ENCODE measurements at places on chromosomes 2 and 18.
A peak's percentile ranks its signal among the peaks of the same experiment; 100 is the strongest.

DNA sequence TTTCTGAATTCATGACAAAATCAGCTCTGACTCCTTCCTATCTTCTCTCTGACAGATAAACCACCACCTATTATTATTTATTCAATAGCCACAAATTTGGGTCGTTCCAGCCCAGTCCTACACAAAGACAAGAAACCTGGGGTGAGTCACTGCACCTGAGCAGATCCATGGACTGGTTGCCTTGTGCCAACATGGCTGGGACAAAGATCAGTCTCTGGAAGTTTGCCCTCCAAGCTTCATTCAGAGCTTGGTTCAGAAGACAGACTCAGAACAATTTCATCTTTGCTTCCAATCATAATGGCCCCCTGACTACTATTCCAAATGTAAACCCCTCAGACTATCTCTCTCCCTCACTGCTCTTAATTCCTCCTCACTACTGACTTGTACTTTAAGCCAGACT lies 9.6 kb upstream of the EXOC6B start:
- DNase-seq: no peak

DNA sequence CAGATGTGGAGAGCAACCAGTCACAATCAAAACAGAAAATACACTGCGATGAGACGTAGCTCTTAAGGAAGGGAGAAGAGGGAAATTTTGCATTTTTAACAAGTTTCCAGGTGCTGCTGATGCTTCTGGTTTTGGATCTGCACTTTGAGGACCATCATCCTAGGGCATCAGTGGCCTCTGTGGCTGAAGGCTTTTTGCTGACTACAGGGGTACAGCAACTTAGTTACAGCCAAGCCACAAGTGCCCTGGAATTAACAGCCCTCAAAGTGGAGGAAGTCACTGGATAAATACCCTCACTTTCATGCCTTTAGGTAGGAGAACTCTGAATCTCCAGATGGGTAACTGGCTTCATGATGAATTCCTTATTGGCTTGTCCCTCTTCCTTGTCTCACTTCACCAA lies 700.9 kb downstream of the TMEM182 start:
- no peak for DNase-seq

DNA sequence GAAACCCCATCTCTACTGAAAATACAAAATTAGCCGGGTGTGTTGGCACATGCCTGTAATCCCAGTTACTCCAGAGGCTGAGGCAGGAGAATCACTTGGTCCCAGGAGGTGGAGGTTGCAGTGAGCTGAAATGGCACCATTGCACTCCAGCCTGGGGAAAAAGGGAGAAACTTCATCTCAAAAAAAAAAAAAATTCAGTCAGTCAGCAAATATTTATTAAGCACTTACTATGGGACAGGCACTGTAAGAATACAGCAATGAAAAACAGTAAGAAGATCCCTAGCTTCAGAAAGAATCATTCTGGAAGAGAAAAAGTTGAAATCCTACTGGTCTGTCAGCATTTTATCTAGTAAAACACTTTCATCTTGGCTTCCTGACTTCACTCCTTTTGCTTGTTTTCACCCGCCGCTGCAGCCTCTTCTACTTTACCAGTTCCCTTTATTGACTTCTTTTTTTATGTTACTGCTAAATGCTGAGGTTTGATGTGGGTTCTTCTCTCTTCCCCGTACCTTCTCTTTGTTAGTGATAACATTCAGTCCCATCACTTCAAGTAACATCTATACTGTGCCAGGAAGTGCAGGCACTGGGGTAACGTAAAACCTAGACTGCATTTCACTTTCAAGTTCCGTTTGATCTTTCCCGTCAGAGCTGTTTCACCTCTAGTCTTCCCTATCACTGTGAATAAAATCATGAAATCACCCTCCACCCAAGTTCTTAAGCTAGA lies 10.8 kb upstream of the TAF4B start:
- no peak for DNase-seq

DNA sequence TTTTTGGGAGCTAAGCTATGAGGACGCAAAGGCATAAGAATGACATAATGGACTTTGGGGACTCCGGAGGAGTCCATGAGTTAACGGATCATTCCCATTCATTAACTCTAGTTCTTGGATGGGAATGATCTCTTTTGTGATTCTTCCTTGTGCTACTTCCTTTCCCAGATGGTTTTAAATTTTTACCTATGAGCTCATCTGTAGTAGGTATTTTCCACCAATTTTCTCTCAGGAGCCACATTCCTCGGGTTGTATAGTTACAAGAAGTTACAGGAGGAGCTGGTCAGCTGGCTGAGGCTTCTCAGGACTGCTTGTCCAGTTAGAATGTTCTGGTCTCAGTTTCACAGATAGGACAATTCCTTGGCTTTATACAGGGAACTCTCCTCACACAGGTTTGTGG lies 42.9 kb upstream of the LPIN2 start:
- no peak for DNase-seq

DNA sequence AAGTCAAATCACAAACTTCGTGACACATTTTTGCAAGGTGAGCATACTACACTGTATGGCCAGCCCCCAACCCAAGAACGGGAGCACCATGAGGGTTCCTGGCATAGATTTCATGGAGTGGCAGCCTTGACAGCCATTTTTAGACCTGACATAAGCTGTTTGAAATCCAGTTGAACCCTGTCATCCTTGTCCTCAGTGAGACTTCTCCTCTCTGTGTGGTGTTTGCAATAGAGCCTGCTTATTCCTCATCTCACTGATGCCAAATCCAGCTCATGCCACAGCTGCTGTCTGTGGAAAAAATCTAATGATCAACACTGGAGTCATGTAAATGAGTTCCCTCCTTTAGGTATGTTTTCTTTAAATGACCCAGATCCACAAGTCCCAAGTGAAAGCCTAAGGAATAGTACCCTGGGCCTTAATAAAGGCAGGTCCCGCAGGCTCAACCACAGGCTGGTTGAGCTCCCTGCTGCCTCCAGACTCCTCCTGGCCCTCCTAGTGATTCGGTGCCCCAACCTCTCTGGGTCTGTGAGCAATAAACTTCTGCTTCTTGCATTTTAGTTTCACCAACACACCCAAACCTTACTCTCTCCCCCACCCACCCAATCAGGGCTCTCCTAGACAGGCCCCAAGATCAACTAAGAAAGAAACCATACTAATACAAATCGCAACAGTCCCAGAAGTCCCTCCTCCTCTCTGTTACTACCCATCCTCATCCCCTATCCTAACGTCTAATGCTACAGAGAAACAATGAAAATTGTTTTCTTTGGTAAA lies 8.4 kb upstream of the CREG2 start:
- no peak for DNase-seq

DNA sequence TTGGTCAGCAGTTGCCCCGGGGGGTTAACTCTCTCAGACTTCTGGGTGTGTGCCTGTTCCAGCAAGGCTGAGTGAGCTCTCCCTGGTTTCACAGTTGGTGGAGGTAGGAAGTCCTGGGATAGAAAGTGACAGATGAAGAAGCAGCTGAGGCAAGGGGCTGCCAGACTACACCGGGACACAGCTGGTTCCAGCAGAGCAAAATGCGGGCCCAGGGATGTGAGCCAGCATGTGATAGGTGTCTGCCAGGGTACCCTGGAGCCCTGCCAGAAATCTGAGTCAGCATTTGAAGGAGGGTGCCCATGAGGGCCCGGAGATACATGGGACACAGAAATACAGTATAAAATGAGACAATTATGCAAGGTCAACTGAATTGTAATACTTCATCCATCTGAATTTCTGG lies 79.3 kb upstream of the LGALSL start:
- no peak for DNase-seq

DNA sequence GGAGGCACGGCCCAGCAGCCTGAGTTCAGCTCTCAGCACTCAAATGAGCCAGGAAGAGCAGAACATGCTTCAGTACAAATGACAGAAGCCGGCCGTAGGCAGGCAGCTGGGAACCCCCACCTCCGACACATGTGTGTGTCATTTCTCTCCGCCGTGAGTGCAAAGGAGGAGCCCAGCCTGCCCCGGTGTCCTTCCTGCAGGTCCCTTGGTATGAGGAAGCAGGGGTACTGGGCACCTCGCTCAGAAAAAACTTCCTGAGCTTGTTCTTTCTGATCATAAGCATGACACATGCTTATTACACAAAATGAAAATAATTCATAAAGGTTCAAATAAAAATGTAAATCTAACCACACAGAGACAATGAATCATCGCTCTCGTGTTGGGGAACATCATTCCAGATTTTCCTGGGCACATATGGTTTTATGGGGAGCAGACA lies 35.3 kb downstream of the KCNF1 start:
- DNase-seq: peak; percentile 15

- DNase-seq: no peak
Observed at GRCh38 chr18:79625195-79625923, 54.2 kb upstream of the CTDP1 start.

DNA sequence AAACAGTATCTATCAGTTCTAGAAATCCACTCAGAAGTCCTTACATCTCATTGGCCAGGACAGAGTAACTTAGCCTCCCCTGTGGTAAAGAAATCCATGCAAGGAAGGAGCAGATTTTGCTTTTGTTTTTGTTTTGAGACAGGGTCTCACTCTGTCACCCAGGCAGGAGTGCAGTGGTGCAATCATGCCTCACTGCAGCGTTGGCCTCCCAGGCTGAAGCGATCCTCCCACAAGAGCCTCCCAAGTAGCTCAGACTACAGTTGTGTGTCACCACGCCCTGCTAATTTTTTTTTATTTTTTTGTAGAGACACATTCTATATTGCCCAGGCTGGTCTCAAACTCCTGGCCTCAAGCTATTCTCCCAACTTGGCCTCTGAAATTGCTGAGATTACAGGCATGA lies 185.1 kb downstream of the NRP2 start:
- no peak for DNase-seq

- DNase-seq: no peak
Observed at GRCh38 chr2:223943135-223943534, 2.0 kb downstream of the WDFY1 start.

GRCh38 chr2:171893196-171893823 lies 734 bp downstream of the SLC25A12 start:
- no peak for DNase-seq

GRCh38 chr2:19685731-19686130 lies 216.1 kb downstream of the TTC32 start:
- DNase-seq: no peak

DNA sequence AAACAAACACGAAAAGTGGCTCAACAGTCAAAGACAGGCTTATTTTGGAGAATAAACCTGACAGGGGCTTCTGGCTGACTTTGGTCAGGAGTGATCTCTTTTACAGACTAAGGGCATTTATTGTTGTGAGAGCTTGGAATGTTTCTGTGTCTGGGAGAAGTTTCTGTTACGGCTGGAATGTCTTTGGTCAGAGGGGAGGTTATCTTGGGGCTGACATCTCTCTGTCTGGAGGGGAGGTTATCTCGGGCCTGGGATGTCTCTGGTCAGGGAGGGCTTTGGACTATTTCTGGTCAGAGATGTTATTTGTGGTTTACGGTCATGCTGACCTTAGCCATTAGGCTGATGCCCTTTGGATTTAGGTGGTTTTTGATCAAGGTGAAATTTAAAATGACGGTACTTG lies 345.5 kb upstream of the FSIP2 start:
- no peak for DNase-seq

GRCh38 chr2:65931056-65931455 lies 498.7 kb upstream of the SPRED2 start:
- no peak for DNase-seq

DNA sequence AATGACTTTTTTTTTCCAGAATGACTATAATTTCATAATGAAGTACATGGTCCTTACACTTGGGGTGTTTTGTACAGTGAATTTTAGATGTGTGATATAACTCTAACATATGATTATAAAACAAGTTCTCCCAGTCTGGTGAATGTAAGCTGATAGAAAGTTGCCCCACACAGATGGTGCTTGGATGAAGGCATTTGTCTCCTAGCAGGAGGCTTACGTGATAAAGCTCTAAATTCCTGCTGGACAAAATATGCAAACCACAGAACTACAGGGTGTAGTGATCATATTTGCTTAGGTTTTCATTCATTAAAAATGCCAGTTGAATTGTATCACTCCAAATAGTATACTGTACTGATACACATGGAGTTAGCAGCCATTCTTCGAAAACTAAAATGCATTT lies 85.5 kb downstream of the DSC3 start:
- DNase-seq: no peak

DNA sequence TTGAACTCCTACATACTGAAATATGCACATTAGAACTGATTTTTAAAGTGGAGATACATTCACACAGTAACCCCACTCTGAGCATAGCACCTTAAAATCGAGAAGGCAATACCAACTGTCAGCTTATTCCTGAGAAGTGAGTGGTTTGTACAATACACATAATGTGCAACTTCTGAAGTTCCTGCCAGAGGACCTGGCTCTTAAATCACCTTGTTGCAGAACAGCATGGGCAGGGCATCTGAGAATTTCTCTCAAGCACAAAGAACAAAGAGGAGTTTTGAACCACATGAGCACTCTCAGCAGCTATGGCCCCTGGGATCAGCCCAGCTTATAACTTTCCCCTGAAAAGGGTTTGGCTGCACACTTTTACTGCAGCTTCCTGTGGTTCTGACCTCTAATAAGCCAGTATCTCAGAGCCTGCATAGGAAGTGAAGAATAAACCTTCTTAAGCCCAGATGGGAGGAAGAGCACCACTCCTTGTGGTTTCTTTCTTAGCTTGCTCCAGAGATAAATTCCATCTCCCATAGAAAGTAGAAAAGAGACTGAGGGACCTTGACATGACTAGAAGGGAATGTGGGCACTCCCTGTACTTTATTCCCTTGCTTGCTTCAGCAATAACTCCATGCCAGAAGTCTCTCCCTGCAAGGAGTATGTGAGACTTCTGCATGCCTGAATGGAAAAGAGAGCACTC lies 862.3 kb downstream of the SUCLG1 start:
- no peak for DNase-seq

DNA sequence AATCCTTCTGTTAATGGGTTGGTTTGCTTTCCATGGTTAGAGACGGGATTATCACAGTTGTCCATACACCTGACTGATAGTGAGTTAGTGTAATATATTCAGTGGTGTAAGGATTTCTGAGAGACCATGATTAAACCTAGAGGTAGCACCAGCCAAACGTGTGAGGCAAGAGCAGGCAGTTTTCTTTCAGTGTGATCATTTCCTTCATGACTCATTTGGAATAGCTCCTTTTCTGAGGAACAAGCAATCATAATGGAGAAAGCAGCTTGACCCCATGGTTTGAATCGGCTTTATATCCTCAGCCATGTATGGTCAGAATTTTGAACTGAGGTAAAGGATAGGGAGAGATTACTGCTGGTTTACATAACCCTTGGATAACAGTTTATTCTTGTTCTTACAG lies 2.9 kb downstream of the MXD1 start:
- peak; percentile 50 for DNase-seq

- DNase-seq: no peak
Observed at GRCh38 chr2:160334028-160334741, 134.1 kb upstream of the ITGB6 start.

DNA sequence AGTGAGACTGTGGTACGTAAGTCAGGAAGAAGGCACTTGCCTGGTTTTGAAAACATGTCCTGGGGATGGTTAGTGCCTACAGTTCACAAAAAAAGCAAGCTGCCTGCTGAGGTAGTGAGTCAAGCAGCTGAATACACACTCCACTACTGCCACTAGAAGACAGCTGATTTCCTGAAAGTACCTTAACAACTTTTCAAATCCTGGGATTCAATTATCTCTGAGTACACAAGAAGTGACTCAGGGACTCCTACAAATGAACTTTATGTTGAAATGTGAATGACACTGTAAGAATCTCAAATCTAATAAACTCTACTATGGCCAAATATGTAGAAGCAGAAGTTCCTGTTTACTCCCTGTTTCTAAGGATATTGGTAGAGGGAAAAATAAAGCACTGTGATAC lies 58.0 kb upstream of the ARL5A start:
- DNase-seq: no peak

GRCh38 chr2:3241971-3242746 lies 135.5 kb downstream of the EIPR1 start:
- DNase-seq: no peak
